ENCODE measurements at places on chromosomes 11 and 22. TPM values are rescaled to one million over a fixed set of nuclear protein-coding genes. Genes with fewer than 3 reads are reported as not detected.

Gene TRIM48
- total RNA-seq, result not detected

- H3K36me3 ChIP-seq, result no peaks in the 10 kb centered on the region
- DNase-seq, result no peak
- no peak overlapping the region for H3K27ac ChIP-seq
- H3K4me3 ChIP-seq, result no peak overlapping the region
- H3K27me3 ChIP-seq, result no peaks in the 10 kb centered on the region
- peaks cover 3% of the 10 kb centered on the region for H3K4me1 ChIP-seq
Measured at GRCh38 chr22:47000888-47001287, 238.4 kb downstream of the TBC1D22A start.

DNA sequence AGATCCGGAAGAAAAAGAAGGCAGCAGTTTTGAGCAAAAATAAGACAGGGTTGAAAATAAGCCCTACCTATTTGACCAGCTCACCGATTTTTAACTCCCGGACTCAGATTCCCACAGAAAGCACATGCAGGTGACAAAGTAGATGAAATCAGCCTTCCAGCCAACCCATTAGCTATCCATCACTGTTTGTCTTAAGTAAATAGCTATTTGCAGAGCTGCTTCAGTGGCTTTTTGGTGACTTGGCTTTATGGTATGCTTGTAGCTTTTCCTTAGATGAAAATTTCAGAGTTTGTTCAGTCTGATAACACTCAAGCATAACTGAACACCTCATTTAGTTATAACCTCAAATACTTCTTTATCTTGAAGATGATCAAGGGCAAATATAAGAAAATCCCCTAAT is 192.6 kb downstream of the HIPK3 start:
- H3K27ac ChIP-seq, result no peak overlapping the region
- H3K36me3 ChIP-seq, result no peaks in the 10 kb centered on the region
- no peak for DNase-seq

DNA sequence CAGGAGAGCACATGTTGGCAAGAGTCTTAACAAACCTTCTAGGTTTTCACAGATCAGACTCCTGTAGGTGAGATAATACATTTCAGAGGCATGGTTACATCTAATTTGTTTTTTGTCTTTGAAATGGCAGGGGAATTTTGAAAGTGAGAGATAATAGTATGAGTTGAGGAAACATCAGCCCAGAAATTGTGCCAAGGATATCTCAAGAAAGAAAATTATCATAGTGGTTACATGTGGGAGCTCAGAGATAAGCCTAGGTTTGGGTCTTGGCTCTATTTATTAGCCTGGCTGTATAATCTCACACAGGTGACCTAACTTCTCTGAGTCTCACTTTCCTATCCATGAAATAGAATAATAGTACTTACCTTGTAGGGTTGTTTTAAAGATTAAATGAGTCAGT is 443 bp downstream of the BTBD18 start:
- no peaks in the 10 kb centered on the region for H3K36me3 ChIP-seq
- H3K27ac ChIP-seq, result no peak overlapping the region
- no peak for DNase-seq
- H3K4me3 ChIP-seq, result no peak overlapping the region
- peaks cover 8% of the 10 kb centered on the region for H3K4me1 ChIP-seq

DNA sequence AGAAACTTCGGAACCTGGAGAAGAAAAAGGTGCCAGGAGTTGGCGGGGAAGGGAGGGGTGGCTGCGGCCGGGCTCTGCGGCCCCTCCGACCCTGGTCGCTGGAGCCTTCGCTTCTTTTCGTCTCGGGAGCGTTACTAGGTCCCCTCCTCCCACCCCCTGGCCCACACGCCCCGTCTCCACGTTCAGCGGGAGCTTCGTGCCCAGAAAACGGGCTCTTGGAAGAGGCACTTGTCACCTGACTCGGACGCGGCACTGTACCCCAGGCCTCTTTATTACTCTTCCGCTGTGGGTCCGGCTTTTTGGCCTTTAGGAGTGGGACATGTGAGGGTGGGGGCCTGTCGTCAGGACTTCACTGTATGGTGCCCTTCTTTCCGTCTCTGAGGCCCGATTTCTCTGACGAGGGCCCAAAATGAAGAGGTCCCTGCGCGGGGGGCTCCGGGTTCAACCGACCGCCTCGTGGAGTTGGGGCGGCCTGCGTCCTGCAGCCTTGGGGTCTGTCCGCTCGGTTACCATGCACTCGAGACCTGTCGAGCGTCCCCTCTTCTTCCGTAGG is 1.2 kb downstream of the CAPRIN1 start:
- no peaks in the 10 kb centered on the region for H3K27me3 ChIP-seq
- H3K27ac ChIP-seq, result peak overlapping the region; percentile 99
- DNase-seq, result no peak
- H3K4me1 ChIP-seq, result peaks cover 40% of the 10 kb centered on the region
- peak overlapping the region; percentile 69 for H3K4me3 ChIP-seq

- H3K4me1 ChIP-seq, result no peaks in the 10 kb centered on the region
- H3K4me3 ChIP-seq, result no peak overlapping the region
- DNase-seq, result no peak
- no peak overlapping the region for H3K27ac ChIP-seq
- no peaks in the 10 kb centered on the region for H3K27me3 ChIP-seq
Measured at GRCh38 chr11:134536219-134536618, 124.2 kb upstream of the B3GAT1 start.

DNA sequence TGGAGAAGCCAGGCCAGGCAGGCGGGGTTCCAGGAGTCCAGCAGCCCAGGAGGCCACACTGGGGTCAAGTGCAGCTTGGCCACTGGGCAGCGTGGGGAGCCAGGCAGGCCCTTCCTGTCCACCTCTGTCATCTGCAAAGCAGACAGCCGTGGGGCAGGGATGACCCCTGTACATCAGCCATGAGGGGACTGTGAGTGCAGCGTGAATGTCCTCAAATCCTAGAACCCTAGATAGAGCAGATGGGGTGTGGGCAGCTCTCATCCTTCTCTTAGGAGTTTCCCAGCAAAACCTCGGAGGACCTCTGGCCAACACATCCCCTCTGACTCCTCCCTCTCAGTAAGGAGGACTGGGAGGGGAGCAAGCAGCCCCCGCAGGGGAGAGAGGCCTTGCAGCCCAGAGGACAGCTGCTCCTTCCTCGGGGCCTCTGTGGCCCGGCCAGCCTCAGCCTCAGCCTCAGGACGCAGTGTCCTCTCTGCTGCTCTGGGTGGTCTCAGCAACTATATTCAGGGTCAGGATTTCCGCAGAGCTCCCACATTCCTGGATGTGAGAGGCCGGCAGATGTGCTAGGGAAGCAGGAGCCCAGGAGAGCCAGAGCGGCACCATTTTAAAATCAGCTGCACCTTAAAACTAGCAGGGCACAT is 820.5 kb downstream of the BRD1 start:
- no peak overlapping the region for H3K4me3 ChIP-seq
- no peaks in the 10 kb centered on the region for H3K36me3 ChIP-seq
- peaks cover 34% of the 10 kb centered on the region for H3K27me3 ChIP-seq
- DNase-seq, result no peak
- H3K27ac ChIP-seq, result no peak overlapping the region
- no peaks in the 10 kb centered on the region for H3K4me1 ChIP-seq

Gene PLAAT3
- total RNA-seq, result 31.1 TPM

Gene KCNJ5
- total RNA-seq, result 0.17 TPM

GRCh38 chr11:69352715-69353319 is 58.9 kb downstream of the MYEOV start:
- no peaks in the 10 kb centered on the region for H3K27me3 ChIP-seq
- no peak overlapping the region for H3K4me3 ChIP-seq
- DNase-seq, result peak; percentile 54
- H3K36me3 ChIP-seq, result peaks cover 6% of the 10 kb centered on the region
- peaks cover 77% of the 10 kb centered on the region for H3K4me1 ChIP-seq

DNA sequence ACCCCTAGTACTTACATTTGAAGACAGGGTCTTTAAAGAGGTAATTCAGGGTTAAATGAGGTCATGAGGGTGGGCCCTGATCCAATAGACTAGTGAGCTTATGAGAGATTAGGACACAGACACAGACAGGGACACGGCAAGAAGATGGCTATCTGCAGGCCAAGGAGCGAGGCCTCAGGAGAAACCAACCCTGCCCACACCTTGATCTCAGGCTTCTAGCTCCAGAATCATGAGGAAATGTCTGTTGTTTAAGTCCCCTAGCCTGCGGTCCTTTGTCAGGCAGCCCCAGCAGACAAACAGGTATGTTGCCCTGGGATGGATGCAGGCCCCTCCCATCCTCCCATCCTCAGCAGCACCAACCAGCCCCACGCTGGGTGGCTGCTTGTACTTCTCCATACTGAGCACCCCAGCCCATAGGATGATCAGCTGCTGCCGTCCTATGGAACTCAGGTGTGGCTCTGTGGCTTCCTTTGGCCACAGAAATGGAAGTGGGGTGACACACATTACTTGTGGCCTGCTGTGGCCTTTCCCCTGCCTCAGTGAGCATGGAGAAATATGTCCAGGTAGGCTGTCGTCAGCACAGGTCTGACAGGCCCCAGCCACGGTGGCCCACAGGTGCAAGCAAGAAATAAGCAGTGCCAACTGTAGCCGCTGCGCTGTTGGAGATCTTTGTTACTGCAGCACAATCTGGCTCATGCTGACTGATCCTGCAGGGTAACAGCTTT is 7.9 kb downstream of the GNB1L start:
- no peak overlapping the region for H3K27ac ChIP-seq
- no peaks in the 10 kb centered on the region for H3K27me3 ChIP-seq
- H3K4me3 ChIP-seq, result no peak overlapping the region
- H3K4me1 ChIP-seq, result peaks cover 40% of the 10 kb centered on the region
- no peak for DNase-seq

Gene GLYAT
- total RNA-seq, result not detected

Gene MOV10L1
- not detected for total RNA-seq

Gene C22orf15
- total RNA-seq, result not detected

GRCh38 chr11:116257883-116258282 is 514.9 kb downstream of the BUD13 start:
- H3K27me3 ChIP-seq, result peaks cover 58% of the 10 kb centered on the region
- H3K4me1 ChIP-seq, result no peaks in the 10 kb centered on the region
- no peak for DNase-seq

DNA sequence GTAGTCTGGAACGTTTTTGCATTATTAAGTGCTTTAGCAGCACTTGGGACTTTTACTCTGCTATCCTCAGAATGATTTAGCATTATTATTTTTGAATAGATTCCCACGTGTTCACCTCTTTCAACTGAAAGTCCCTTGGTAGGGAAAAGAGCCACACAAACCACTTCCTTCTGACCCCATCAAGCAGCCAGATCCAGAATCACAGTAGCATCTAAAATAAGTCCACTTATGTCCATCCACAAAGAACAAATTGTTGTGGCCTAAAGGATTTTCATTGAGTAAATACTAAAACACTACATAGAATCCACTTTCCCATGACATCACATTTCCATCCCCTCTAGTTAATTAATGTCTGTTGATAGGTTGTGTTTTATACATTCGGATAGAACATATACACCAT is 381.7 kb downstream of the AASDHPPT start:
- no peaks in the 10 kb centered on the region for H3K27me3 ChIP-seq
- no peak for DNase-seq
- no peak overlapping the region for H3K4me3 ChIP-seq

DNA sequence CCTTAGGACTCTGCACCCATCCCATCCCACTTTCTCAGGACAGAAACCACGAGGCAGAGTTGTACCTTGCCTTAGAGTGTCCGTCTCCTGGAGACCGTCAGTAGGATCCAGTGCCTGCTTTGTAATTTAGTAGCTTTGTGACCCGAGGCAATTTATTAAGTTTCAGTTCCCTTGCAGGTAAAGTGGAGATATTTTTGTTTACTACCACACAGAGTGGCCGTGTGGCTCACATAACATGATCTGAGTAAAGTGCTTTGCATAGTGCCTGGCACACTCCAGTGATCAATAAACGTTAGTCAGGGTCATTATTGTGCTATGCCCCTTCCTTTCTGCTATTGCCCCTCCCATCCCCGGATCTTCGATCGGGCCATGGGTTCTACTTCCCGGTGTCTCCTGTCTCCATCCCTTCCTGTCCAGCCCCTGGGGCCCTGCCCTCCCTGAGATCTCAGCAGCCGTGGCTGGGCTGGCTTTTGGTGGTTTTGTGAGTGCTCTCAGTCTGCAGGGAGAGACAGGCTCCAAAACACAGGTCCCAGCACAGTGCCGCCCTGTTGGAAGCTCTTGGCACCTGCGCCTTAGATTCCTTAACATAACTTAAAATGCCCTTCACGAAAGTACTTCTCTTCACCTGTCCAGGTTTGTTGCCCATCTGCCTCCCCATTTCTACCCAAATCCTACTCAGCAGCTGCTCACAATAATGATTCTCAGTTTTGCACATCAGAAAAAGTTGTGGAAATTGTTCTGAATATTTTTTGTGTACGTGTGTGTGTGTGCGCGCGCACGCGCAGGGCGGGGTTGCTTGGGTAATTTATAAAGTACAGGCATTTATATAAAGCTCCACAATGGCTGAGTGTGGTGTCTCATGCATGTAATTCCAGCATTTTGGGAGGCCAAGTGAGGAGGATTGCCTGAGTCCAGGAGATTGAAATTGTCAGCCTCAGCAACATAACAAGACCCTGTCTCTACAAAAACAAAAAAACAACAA is 753.7 kb downstream of the NTM start:
- H3K4me1 ChIP-seq, result no peaks in the 10 kb centered on the region
- H3K4me3 ChIP-seq, result no peak overlapping the region
- no peak overlapping the region for H3K27ac ChIP-seq

GRCh38 chr22:45518580-45518991 is 15.9 kb downstream of the FBLN1 start:
- no peaks in the 10 kb centered on the region for H3K36me3 ChIP-seq
- H3K4me1 ChIP-seq, result peaks cover 9% of the 10 kb centered on the region
- no peak overlapping the region for H3K27ac ChIP-seq
- H3K27me3 ChIP-seq, result no peaks in the 10 kb centered on the region
- DNase-seq, result no peak
- no peak overlapping the region for H3K4me3 ChIP-seq

Gene NXPE4
- not detected for total RNA-seq

Gene ZW10
- 21.0 TPM for total RNA-seq

GRCh38 chr11:13859892-13860291 is 102.6 kb upstream of the SPON1 start:
- DNase-seq, result no peak
- H3K27ac ChIP-seq, result no peak overlapping the region
- H3K27me3 ChIP-seq, result no peaks in the 10 kb centered on the region

- no peak overlapping the region for H3K27ac ChIP-seq
- H3K4me3 ChIP-seq, result no peak overlapping the region
- no peaks in the 10 kb centered on the region for H3K36me3 ChIP-seq
- no peaks in the 10 kb centered on the region for H3K27me3 ChIP-seq
- H3K4me1 ChIP-seq, result no peaks in the 10 kb centered on the region
- no peak for DNase-seq
Measured at GRCh38 chr11:69468221-69468620, 13.2 kb upstream of the LINC01488 start.

GRCh38 chr22:28030473-28030872 is 111.4 kb upstream of the PITPNB start:
- H3K4me1 ChIP-seq, result no peaks in the 10 kb centered on the region
- H3K27me3 ChIP-seq, result peaks cover 8% of the 10 kb centered on the region
- H3K36me3 ChIP-seq, result no peaks in the 10 kb centered on the region
- no peak overlapping the region for H3K4me3 ChIP-seq
- H3K27ac ChIP-seq, result no peak overlapping the region

- no peaks in the 10 kb centered on the region for H3K36me3 ChIP-seq
- DNase-seq, result no peak
- peaks cover 7% of the 10 kb centered on the region for H3K4me1 ChIP-seq
- no peaks in the 10 kb centered on the region for H3K27me3 ChIP-seq
- no peak overlapping the region for H3K27ac ChIP-seq
- H3K4me3 ChIP-seq, result no peak overlapping the region
Measured at GRCh38 chr22:35921044-35921443, 107.6 kb downstream of the RBFOX2 start.
